NCI-H1436 treated with DMSO at 0.1 percent for 48 hours (cell line): ENCODE measurements at places on chromosomes 3 and 15.

DNA sequence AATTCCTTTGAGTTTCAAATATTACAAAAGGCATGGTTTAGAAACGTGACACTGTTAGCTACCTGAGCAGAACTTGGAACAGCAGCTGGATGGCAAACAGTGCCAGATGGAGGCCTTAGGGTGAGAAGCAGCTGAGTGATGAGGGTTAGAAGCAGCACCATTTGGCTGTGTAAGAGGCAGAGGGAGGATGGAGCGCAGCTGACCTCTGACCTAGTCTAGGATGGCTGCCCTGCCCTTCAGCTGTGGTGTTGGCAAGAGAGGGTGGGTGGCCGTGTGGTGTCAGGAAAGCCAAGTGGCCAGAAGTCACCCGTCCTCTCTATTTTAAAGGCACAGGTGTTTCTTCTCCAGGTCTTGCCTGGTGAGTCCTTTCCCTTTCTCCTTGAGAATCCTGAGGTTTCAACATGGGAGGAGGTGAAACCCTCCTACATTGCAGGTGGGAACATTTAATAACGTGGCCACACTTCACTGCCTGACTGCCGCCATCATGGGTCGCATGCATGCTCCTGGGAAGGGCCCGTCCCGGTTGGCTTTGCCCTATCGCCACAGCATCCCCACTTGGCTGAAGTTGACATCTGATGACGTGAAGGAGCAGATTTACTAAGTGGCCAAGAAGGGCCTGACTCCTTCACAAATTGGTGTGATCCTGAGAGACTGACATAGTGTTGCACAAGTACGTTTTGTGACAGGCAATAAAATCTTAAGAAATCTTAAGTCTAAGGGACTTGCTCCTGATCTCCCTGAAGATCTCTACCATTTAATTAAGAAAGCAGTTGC lies 17.6 kb downstream of the BCL2L10 start:
- no peak for DNase-seq

- no peak for DNase-seq
Observed at GRCh38 chr3:122233101-122233952, 49.9 kb downstream of the CASR start.

DNA sequence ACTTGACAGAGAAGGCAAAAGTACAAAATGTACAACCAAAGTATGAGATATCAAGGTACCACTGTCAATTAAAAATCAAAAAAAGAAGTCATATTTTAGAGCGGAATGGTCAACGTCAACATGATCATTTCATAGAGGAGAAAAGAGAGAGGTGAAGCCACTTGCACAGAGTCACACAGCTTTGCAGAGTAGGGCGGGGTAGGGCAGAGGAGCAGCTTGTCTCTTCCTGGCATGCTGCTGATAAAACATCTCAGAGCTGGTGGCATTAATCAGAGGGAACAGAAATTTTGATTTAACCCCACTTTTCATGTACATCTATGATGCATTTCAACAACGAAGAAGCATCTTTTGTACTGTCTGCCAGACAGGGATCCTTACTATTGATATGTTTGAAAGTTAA lies 5.2 kb upstream of the IGF1R start:
- DNase-seq = no peak

DNA sequence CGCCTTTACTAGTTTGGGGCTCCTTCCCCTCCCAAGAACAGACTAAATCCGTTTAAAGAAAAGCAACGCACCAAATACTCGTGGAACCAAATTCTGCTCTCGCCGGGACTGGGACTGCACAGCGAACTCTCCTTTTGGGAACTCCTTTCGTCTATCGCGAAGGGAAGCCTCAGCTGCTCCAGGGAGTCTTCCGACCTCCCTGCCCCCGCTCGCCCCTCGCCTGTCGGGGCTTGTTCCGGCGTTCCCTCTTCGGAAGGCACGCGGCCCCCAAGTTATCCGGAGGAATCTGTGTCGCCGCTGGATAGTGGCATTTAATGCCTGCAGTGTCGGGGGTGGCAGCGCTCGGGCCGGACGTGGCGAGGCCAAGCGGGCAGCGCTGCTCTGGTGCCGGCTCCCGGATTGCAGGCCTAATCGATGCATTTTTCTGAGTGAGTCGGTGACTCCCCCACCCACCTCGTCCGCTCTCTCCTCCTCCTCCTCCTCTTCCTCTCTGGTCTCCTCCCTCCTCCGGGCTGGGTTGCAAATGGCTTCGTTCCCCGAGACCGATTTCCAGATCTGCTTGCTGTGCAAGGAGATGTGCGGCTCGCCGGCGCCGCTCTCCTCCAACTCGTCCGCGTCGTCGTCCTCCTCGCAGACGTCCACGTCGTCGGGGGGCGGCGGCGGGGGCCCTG lies at the start of gene TRIM71:
Gene TRIM71 (plus strand): TSS at position 440 of the 671 bp plus-strand sequence. CDS start 84 bp downstream, at position 524.
- DNase-seq = no peak

DNA sequence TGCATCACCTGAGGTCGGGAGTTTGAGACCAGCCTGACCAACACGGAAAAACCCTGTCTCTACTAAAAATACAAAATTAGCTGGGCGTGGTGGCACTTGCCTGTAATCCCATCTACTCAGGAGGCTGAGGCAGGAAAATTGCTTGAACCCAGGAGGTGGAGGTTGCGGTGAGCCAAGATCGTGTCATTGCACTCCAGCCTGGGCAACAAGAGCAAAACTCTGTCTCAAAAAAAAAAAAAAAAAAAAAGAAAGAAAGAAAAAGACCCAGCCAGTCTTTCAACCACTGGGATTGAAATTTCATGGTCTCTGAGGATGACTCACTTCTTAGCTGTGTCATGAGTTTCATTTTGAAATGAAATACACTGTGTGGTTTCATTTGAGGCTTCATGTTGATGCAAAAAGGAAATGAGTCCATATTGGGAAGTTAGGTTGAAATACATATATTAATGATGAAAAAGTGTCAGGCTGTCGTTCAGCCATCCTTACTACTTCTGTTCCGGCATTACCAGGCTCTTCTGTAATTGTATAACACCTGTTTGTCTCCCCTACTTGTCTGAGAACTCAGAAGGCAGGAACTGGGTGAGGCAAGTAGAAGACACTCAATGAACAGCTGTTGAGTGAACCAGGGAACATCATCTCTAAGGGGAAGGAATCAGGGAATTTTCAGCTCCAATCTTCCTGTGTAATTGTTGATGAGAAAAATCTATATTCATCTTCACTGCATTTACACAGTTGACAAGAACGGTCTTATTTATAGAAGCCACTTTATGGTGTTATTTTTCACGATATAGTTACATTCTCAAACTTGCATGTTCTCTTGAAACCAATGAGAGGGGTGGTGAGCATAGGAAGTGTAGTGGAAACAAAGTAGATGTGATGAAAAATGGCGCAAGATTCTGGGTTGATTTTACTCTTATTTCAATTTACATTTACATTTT lies 87.4 kb downstream of the NFKBIZ start:
- no peak for DNase-seq

DNA sequence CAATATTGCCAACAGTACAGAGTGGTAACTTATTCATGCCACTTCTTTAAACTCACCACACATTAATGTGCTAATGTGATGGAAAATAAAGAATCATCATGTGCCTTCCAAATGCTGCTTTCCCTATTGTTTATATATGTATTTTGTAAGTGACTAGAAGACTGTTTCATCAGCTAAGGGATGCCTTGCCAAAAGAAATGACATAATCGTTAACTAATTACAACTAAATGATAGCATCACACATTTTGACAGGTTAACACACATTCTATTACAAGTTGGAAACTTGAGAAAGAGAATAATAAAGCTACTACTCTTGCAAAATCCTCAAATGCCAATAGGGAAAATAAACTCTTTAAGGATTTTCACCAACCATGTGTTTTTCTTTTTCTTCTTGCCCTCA lies 329.9 kb upstream of the AGTR1 start:
- no peak for DNase-seq

DNA sequence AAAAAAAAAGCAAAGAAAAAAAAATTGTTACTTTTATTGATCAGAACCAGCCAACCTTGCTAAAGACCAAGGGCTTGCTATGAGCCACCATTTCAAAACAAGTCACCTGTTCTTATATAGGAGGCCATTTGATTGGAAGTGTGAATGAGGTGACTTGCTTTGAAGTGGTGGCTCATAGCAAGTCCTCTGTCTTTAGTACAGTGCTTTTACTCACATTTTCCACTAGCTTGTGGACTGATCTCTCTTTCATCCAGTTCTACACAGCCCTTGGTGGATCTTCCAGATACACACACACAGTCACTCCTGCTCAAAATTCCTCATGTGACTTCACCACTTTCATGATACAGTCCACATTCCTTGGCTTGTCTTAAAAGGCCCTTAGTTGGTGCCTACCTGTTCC lies 13.5 kb downstream of the CLSTN2 start:
- DNase-seq = no peak

- no peak for DNase-seq
Observed at GRCh38 chr3:163622384-163622783, 1455.9 kb downstream of the SI start.

DNA sequence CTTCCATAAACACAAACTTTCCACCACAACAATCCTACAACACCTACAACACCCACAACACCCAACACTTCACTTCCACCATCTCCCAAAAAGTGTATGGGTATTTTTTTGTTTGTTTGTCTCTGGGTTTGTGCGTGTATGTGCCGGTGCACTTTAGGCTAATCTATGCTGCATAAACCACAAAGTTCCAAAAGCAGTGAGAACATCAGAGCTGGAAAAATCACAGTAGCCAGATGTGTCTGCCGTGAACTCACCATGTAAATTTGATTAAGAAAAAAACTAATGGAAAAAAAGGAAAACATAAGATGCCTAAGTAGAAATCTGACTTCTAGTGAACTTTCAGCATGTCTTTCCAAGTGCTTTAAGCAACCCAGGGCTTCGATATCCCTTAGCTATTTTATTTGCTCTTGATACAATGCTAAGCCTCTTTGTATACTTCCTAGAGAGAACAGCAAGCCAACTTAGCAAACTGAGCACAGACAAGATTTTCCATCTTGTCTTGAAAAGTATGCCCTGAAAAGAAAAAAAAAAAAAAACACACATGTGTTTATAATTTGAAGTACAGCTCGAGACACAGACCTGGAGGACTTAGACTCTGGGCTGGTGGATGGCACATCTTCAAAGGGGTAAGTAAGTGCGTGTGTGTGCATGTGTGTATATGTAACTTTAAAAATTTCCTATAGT lies 91.4 kb downstream of the WWTR1 start:
- DNase-seq = no peak

- no peak for DNase-seq
Observed at GRCh38 chr15:68187559-68187958, 17.6 kb downstream of the CALML4 start.

- DNase-seq = no peak
Observed at GRCh38 chr15:101486696-101487459, 2.6 kb downstream of the PCSK6 start.

DNA sequence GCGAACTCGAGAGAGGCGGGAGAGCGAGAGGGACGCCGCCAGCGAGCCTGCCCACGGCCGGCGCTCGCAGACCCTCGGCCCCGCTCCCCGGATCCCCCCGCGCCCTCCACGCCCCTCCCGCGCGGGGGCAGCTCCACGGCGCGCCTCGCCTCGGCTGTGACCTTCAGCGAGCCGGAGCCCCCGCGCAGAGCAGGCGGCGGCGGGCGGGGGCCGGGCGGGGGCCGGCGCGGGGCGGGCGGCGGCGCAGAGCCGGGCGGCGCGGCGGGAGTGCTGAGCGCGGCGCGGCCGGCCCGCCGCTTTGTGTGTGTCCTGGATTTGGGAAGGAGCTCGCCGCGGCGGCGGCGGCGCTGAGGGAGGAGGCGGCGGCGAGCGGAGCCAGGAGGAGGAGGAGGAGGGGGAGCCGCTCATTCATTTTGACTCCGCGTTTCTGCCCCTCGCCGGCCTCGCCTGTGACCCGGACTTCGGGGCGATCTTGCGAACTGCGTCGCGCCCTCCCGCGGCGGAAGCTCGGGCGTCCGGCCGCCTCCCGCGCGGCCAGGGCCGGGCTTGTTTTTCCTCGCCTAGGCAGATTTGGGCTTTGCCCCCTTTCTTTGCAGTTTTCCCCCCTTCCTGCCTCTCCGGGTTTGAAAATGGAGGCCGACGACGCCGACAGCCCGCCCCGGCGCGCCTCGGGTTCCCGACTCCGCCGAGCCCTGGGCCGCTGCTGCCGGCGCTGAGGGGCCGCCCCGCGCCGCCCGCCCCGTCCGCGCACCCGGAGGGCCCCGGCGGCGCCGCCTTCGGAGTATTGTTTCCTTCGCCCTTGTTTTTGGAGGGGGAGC lies 524 bp downstream of the IGF1R start:
- no peak for DNase-seq

GRCh38 chr3:195558602-195559001 lies 15.5 kb upstream of the PPP1R2 start:
- DNase-seq = peak; percentile 55

- DNase-seq = no peak
Observed at GRCh38 chr15:45165536-45165935, 22.2 kb downstream of the SHF start.

- DNase-seq = no peak
Observed at GRCh38 chr3:159144472-159144871, 342.6 kb downstream of the MFSD1 start.

- no peak for DNase-seq
Observed at GRCh38 chr3:120726791-120727190, 15.5 kb downstream of the RABL3 start.

DNA sequence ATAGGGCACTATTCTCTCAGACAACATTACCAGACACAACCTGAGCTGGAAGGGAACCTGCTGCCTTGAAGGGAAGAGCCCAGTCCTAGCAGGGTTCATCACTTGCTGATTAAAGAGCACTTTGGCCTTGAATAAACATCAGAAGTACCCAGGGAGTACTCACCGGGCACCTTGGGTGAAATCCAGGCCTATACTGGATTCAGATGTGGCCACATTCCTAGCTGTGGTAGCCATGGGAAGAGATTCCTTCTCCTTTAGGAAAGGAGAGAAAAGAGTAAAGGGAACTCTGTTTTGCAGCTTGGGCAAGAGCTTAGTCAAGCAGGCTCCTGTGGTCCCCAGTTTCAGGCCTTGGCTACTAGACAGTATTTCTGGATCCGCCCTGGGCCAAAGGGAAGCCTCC lies 195.0 kb downstream of the SPATA16 start:
- no peak for DNase-seq

DNA sequence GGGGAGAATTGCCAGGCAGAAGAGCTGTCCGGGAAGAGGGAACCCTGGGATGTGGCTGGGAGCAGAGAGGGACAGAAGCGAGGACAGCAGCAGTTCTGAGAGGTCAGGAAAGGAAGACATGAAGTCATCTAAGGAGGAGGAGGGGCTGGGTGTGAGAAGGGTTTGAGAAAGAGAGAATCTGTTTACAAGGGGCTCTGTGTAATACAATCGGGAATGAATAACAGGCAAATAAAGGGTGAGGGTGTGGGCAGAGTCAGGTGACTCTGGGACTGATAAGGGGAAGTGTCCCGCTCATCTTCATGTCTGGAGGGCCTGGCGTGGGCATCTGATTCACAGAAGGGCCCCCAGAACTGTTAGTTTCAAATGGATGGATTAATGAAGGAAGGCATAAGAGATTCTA lies 191.3 kb downstream of the XXYLT1 start:
- no peak for DNase-seq
